Stimulated activated CD4-positive, alpha-beta T cell treated with anti-CD3 and anti-CD28 coated beads, TNF-alpha, amount 100 ng/mL, for 4 hours (primary cell): ENCODE measurements at places on chromosomes 4 and X.

- DNase-seq = no peak
Observed at GRCh38 chr4:144905286-144905685, 192.7 kb downstream of the ANAPC10 start.

- no peak for DNase-seq
Observed at GRCh38 chr4:2249526-2250356, 7.8 kb upstream of the HAUS3 start.

- DNase-seq = no peak
Observed at GRCh38 chrX:41664375-41664901, 24.3 kb upstream of the GPR34 start.

DNA sequence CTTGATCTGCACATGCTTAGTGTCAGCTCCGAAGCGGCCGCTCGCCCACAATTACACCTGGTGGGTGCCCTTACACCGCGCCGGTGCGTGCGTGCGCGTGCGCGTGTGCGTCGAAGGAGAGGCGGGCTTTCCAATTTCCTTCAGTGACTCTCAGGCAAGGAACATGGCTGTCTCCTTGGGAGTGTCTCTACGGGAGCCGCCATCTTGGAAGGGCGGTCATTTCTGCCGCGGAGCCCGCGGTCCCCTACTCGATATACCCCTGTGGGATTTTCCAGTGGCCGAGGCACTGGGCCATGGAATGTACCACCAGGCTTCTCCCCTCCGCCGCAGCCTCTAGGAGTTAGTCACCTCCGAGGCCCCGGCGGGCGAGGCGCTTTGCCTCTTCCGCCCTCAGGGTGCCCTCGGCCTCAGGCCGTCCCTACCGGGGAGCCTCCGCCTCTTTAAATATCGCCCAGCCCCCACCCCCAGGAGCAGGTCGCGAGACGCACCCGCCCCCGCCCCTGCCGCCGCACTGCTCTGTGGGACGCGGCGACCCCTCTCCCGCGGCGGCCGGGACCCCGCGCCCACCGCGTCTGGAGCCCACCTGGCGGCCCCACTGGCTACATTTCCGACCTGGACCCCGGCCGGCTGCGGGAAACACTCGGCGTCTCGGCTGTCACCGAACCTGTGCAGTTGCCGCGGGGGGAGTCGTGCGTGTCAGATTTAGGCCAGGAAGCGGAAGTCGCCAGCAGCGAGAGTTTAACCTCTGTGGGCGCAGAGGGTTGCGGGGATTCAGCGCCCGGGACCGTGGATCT, at the start of gene ZNF41:
TSS of gene ZNF41 (minus strand) at position 711 of the 794 bp plus-strand sequence. CDS start 15,741 bp downstream, outside the sequence.
- DNase-seq = peak; percentile 64

DNA sequence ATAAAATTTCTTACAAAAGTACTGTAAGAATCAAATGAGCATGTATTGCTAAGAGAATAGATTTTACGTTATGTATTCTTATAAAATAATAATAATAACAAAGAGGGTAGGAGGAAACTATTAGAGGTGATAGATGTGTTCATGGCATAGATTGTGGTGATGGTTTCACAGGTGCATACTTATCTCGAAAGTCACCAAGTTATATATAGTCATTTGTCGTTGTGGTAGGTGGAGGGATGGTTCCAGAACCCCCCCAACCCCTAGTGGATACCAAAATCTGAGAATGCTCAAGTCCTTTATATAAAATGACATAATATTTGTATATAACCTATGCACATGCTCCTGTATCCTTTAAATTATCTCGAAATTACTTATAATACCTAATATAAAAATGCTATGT, 36.7 kb upstream of the H2AZ1 start:
- DNase-seq = no peak

- DNase-seq = no peak
Observed at GRCh38 chrX:47217121-47217851, 1.2 kb upstream of the CDK16 start.

GRCh38 chr4:28221536-28221935, 1360.9 kb downstream of the STIM2 start:
- DNase-seq = no peak

DNA sequence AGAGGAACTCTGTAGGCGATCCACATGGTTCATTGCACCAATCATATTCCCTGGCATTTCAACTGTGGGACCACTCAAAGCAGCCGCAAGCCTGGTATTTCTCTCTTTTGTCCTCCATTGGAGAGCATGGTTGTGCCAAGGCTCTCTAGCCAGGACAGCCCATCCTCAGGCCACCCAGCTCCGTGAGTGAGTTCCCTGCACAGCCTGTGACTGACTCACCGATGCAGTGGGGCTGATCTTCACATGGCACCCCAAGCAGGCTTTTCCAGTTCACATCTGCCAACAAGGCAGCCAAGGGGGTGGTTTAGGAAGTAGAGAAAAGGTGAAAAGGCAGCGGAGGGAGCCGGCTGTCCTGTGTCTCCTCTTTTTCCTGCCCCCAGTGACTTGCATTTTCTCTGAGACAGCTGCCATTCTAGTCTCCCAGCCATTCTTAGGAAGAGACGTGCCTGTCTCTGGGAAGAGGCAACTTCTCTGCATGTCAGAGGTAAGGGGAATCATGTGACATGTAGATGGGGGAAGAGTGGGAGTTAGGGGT, 69.2 kb downstream of the MID1IP1 start:
- no peak for DNase-seq

GRCh38 chr4:2762048-2762447, 5.9 kb upstream of the TNIP2 start:
- no peak for DNase-seq

GRCh38 chr4:169256101-169256612, 14.6 kb downstream of the SH3RF1 start:
- no peak for DNase-seq

DNA sequence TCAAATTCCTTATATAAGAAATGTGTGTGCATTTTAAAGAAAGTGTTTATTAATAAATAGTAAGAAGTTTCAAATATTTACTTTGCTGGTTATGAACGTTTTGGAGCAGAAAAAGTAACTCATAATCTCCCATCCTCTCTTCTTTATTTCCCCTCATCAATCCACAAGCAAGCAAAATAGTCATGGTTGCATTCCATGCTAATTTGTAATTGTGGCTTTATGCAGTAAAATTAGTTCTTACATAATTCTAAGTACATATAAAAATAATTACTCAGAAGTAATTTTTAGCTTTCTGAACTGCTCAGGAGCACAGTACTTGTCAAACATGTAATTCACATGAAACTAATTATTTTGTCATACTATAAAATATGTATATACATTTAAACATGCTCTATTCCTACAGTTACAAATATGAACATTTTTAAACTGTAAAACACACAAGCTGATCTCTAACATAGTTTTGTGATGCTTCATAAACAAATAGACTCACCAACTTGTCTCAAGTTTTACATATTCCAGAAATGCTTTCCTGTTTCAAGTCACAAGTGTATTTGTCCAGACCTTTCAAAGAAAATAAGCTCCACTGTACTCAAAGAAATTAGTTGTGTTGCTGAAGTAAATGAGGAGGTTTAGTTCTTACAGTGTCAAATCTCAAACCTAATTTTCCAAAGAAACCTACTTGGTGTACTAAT, 218.9 kb downstream of the PABPC4L start:
- DNase-seq = no peak

DNA sequence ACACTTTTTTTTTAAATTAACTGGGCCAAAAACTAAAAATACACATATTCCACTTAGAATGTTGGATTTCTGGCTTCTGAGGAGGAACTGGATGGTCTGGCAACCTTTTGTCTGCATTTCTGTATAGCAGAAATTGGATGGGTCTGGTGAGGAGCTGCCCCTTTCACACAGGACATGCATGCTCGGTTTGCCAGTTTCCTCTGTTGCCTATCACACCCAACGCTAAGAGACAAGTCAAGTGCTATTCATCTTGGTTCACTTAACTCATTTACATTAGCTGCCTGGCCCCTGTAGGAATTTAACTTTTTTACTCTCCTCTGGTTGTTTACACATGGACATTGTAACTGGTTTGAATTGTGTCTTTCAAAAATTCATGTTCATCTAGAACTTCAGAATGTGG, 195.7 kb downstream of the PACRGL start:
- DNase-seq = no peak

DNA sequence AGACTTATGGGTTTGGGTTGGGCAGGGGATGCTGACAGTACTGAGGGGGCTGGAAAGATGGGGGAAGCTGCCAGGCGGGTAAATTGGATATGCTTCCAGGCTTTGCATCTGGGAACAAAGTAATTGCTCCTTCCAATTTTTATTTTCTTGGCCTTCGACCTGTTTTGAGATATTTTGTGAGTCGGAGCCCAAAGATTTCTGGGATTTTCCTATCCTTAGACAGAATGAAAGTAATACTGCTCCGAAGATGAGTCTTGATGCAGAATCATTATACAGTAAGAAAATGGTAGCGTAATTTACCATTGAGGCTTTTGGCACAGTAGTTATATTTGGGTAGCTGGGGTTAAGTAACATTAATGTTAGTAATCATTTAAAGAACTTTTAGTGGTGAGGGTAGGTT, 1.4 kb downstream of the SMARCA5 start:
- DNase-seq = no peak

DNA sequence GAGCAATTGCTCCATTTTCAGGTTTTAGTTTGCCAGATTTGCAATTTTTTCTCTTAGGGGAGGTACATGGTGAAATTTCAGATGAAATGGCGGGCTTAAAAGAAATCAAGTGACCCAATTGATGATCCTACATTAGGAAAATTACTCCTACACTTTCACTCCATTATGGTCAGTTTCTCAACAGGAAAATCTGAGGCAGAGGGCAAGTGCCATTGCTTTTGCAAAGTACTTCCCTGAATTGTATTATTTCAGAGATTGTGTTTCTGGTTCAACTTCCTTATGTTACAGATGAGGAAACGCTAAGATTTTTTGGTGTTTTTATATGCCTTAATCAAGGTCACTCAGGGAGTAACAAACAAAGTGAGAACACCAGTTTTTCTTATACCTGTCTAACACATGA, 302.2 kb downstream of the ARAP2 start:
- DNase-seq = no peak

DNA sequence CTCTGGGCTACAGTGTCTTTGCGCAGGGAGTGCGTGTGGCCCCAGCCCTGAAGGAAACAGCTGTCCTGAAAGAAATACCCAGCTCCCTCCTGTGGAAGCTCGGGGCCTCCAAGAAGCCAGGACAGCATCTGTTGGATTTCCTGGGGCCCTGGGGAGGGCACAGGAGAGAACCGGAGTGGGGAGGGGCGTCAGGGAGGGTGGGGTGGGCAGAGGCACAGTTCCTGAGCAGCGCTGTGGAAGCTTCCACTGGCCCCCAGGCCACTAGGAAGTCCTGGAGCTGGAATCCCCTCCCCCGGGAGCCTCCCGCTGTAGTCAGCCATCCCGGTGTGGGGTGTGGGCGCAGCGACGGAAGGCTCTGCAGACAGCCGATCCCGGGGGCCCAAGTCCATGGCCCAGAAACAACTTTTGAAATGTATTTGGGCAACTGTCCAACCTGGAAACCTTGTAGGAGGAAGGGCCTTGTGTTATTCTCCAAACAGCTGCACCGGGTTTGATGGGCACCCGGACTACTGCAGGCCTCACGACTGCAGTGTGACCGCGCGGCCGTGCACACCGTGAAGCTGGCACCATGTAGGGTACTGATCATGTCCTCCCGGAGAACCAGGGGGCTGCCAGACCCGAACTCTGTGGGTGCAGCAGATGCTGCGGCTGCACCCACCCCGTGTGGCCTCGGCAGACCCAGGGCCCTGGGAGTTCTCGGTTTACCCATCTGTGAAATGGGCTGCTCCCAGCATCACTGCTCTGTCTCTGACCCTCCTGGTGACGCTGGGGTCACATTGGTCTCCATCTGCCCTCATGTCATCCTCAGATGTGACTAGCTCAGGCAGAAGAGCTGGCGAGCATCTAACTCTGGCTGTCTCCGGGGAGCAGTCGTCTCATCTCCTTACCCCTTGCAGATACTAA, 68.5 kb upstream of the HMX1 start:
- DNase-seq = no peak

DNA sequence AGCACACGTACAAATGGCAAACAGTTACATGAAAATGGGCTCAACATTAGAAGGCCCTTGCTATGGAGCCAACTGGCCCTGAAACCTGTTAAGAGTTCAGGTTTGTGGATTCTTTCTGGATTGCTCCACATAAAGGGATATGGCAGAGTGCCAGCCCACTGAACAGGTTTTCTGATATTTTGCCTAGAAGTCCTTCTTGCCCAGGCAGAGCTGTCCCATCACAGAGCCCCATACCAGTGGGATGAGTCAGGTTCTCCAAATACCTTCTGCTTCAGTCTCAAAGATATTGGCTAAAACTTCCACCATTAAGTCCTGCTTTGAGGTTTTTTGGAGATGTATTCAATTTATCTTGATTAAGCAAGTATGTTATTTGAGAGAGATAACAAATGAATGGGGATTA, 146.8 kb upstream of the IL1RAPL2 start:
- DNase-seq = no peak

- no peak for DNase-seq
Observed at GRCh38 chrX:74080165-74080564, 223.8 kb upstream of the ZCCHC13 start.

DNA sequence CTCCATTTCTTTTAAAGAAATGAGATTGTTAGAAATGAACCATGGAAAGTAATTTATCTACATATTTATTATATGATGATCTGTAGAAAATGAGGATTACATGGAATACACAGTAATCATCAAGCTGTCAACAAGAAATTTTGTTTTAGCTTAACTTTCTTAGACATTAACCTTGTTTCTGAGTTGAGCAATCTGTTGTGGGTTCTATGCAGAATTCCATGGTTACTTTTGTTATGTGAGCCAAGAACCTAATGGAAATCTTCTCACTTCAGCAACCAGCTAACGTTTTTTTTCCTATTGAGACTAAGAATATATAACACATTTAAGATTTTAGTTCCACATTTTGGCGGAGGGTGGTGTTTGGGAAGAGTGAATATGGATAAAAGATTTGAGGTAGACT, 136.1 kb upstream of the SLC4A4 start:
- DNase-seq = no peak

GRCh38 chr4:992297-993110, 700 bp downstream of the SLC26A1 start:
- no peak for DNase-seq

DNA sequence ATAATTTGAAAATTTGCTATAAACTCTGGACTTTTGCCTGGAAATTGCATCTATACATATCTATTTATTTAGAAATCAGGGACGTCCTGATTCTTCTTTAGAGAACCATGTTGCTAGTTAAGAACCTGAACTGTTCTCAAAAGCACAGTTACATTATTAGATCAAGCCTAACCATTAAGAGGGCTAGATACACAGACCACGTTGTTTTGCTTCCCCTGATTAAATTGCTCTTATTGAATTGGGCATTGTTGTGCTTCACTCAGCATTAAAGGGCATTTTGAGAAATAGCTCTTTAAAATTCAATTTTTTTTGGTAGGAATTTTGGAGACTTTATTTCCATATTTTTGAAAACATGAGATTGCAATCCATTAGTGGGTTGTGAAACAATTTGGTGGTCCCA, 44.4 kb downstream of the FIP1L1 start:
- no peak for DNase-seq

DNA sequence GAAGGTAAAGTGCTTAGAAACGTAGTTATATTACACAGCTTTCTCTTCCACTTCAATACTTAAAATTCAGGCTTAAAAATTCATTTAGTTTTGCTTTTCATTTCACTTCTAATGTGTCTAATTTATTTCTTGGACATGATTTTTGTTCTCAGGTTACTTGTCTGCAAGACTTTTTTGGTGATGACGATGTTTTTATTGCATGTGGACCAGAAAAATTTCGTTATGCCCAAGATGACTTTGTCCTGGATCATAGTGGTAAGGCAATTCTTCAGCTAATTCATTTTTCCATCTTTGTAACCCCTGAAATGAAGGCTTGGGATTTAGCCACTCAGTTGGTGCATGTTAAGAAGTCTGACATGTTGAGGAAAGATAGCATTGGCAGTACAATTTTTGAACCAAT, 114.7 kb downstream of the DCLK2 start:
- no peak for DNase-seq

- DNase-seq = no peak
Observed at GRCh38 chr4:56786955-56787354, 34.5 kb downstream of the SPINK2 start.
